ENCODE measurements at places on chromosomes 3 and 15. TPM values are rescaled to one million over a fixed set of nuclear protein-coding genes. Genes with fewer than 3 reads are reported as not detected.

Gene NTRK3
- not detected for total RNA-seq

Gene SLC15A2
- 2.6 TPM for total RNA-seq

Gene GMNC
- total RNA-seq, result not detected

Gene PDCD7
- 23.4 TPM for total RNA-seq

GRCh38 chr3:184523825-184524615 lies 37.6 kb upstream of the EPHB3 start:
- DNase-seq, result no peak

- no peak for DNase-seq
Measured at GRCh38 chr15:101425787-101426365, 63.6 kb downstream of the PCSK6 start.

DNA sequence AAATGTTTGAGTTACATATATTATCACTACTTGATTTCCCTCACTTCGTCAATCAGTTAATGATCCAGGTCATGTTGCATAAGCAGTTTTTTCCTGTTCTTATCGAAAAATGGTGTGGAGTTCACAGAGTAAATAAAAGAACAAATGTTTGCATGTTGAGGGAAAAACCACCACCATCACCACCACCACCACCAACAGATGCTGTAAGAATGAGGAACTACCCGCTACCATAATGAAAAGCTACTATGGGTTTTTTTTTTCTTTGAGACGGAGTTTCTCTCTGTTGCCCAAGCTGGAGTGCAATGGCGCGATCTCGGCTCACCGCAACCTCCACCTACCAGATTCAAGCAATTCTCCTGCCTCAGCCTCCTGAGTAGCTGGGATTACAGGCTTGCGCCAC lies 27.6 kb downstream of the RUBCN start:
- DNase-seq, result no peak

GRCh38 chr15:29430831-29431230 lies 161.2 kb upstream of the NSMCE3 start:
- no peak for DNase-seq

Measured in T-helper 17 cell (primary cell).